ENCODE measurements at places on chromosomes 6 and 20. TPM values are rescaled to one million over a fixed set of nuclear protein-coding genes. Genes with fewer than 3 reads are reported as not detected.

HCK gene
- total RNA-seq = not detected

SRMS gene
- not detected for total RNA-seq

PKHD1 gene
- not detected for total RNA-seq

- DNase-seq = no peak
Measured at GRCh38 chr6:138957903-138958302, 30.1 kb downstream of the REPS1 start.

DNA sequence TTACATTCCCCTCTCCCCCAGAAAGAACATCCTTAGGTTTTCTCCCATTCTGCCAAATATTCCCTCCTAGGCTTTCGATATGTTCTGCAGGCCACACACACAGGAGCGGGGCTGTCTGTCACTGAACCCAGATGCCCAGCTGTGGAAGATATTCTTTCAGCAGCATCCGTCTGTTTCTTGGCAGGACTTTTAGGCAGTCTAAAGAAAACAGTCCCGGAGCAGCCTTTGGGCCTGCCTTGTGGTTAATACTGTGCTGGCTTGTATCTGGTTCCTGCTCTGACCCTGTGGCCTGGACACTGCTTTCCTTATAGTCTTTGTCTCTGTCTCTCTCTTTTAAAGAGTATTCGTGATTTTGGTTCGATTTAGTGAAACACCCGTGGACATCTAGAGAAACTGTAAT is 94.6 kb upstream of the SUPT3H start:
- DNase-seq = no peak

- DNase-seq = no peak
Measured at GRCh38 chr20:19652591-19653026, 105.4 kb upstream of the RIN2 start.

DNA sequence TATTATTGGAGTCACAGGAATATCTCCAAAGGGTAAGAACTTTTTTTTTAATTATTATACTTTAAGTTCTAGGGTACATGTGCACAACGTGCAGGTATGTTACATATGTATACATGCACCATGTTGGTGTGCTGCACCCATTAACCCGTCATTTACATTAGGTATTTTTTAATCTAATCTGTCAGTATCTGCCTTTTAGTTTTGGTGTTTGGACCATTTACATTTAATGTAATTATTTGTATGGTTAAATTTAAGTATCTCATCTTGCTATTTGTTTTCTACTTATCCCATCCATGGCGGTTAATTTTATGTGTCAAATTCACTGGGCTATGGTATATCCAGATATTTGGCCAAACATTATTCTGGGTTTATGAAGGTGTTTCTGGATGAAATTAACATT is 15.4 kb upstream of the OPN5 start:
- no peak for DNase-seq

GRCh38 chr6:157461000-157461915 is 80.3 kb downstream of the ZDHHC14 start:
- peak; percentile 74 for DNase-seq

DNA sequence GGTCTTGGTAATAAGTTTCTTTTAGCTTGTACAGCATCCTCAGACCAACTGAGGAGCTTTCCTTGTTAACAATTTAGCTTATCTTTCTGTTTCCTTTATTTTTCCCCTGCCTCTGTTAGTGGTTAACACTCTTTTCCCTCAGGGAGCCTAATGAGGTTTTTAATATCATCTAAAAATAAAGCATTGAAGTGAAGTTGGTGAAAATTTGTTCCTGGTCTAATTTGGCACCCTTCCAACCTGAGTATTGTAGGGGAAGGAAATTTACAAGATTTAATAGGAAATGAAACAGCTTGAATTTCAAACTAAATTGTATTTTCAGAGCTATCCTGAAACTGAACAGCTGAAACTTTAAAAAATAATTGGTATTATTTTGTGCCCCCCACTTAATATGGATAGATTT is 28.1 kb upstream of the VAPB start:
- DNase-seq = no peak

All from activated CD8-positive, alpha-beta memory T cell treated with anti-CD3 and anti-CD28 coated beads, Interleukin-2, amount 10 ng/mL, durations not matched to agents 7 days and 5 days (primary cell).